ENCODE measurements at places on chromosomes 3 and 15. TPM values are rescaled to one million over a fixed set of nuclear protein-coding genes. Genes with fewer than 3 reads are reported as not detected.

- no peak overlapping the region for H3K27ac ChIP-seq
- no peak overlapping the region for H3K4me3 ChIP-seq
- no peaks in the 10 kb centered on the region for H3K36me3 ChIP-seq
- H3K4me1 ChIP-seq: no peaks in the 10 kb centered on the region
Measured at GRCh38 chr3:66133853-66134445, 86.9 kb upstream of the SLC25A26 start.

DNA sequence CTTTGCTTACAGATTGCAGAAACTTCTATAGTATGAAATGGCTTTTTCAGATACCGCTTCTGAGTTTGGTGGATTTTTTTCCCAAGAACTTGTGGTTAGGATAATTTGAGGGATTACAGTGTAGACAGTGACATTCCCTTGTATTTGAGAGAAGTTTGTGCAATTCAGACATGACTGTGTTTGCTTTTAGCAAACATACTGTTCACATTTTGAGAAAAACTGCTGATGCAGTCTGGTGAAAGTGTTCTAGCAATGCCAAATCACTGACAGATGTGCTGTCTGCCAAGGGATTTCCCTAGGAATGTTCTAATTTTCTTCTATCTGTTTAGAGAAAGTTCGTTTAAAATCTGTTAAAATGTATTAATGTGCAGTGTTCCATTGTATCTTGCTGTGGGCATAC, 652.6 kb downstream of the FHIT start:
- DNase-seq: no peak
- H3K4me3 ChIP-seq: no peak overlapping the region
- H3K4me1 ChIP-seq: no peaks in the 10 kb centered on the region
- no peak overlapping the region for H3K27ac ChIP-seq

DNA sequence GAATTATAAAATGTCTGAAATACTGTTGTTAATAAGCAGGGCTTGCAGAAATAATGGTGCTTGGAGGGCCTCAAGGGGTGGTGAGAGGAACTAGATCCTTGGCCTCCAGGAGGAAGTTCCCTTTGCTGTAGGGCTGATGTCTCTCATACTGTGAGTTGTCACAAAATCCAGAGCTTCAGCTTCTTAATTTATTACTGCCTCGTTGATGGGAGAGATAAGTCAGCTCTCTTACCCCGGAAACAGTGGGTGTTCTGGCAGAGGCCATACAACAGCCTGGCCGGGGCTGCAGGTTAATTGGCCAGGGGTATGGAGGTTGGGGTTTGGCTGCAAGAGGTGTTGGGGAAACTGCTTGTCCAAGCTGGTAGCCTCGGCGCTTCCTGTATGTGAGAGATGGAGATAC, 15.5 kb downstream of the MAPKAPK3 start:
- H3K36me3 ChIP-seq: no peaks in the 10 kb centered on the region
- no peak for DNase-seq
- no peak overlapping the region for H3K4me3 ChIP-seq
- H3K27me3 ChIP-seq: no peaks in the 10 kb centered on the region
- peaks cover 14% of the 10 kb centered on the region for H3K4me1 ChIP-seq

- H3K27ac ChIP-seq: no peak overlapping the region
- DNase-seq: no peak
- H3K4me1 ChIP-seq: no peaks in the 10 kb centered on the region
- H3K27me3 ChIP-seq: no peaks in the 10 kb centered on the region
- peaks cover 18% of the 10 kb centered on the region for H3K36me3 ChIP-seq
- H3K4me3 ChIP-seq: no peak overlapping the region
Measured at GRCh38 chr3:32522682-32523081, 20.0 kb upstream of the CMTM6 start.

DNA sequence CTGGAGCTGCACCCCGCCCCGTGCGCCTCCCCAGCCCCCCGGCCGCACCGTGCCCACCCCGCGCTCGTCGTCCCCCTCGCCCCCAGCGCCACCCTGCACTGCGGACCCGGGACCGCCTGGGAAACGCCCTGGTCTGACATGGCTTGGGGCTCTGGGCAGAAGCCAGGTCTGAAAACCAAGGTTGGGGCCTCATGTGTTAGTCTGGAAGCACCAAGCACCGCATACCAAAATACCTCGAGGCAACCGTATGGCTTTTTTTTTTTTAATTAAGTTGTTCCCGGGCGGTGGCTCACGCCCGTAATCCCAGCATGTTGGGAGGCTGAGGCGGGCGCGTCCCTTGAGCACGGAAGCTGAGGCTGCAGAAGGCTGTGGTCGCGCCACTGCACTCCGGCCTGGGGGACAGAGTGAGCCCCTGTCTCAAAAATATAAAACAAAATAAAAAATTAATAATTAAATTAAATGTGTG, 91.5 kb upstream of the CHD2 start:
- no peak for DNase-seq
- peaks cover 6% of the 10 kb centered on the region for H3K4me1 ChIP-seq
- peak overlapping the region; percentile 59 for H3K4me3 ChIP-seq

GRCh38 chr3:111821891-111822290, 37.2 kb upstream of the PHLDB2 start:
- no peaks in the 10 kb centered on the region for H3K4me1 ChIP-seq
- H3K36me3 ChIP-seq: no peaks in the 10 kb centered on the region
- no peaks in the 10 kb centered on the region for H3K27me3 ChIP-seq
- H3K4me3 ChIP-seq: no peak overlapping the region

GRCh38 chr3:170692720-170693119, 106.8 kb upstream of the SLC7A14 start:
- H3K36me3 ChIP-seq: no peaks in the 10 kb centered on the region
- H3K4me1 ChIP-seq: no peaks in the 10 kb centered on the region
- H3K27ac ChIP-seq: no peak overlapping the region
- DNase-seq: no peak
- no peak overlapping the region for H3K4me3 ChIP-seq
- no peaks in the 10 kb centered on the region for H3K27me3 ChIP-seq

- no peaks in the 10 kb centered on the region for H3K27me3 ChIP-seq
- no peak for DNase-seq
Measured at GRCh38 chr15:89144491-89144890, 56.2 kb downstream of the ABHD2 start.

GRCh38 chr15:52797625-52798501, 7.7 kb upstream of the ONECUT1 start:
- H3K36me3 ChIP-seq: no peaks in the 10 kb centered on the region
- DNase-seq: no peak
- H3K27ac ChIP-seq: no peak overlapping the region
- peaks cover 100% of the 10 kb centered on the region for H3K27me3 ChIP-seq

SEMA3B gene
- total RNA-seq: 82.7 TPM

ZIC4 gene
- not detected for total RNA-seq

DNA sequence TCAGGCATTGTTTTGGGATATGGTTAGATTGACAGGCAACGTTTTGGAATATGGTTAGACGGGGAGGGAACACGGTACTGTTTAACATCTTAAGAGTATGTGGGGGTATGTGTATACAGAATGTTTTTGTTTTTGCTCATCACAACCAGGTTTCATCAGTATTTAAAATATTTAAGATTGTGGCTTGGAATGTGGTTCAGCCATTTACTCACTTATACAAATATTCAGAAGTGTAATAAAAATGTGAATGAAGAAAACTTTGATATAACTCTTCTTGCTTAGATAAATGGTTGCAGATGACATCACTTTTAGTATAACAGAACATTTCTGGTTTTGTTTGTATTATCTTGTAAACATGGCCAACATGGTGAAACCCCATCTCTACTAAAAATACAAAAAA, 3.9 kb upstream of the PAK2 start:
- H3K4me3 ChIP-seq: no peak overlapping the region
- DNase-seq: no peak
- no peaks in the 10 kb centered on the region for H3K36me3 ChIP-seq
- no peaks in the 10 kb centered on the region for H3K27me3 ChIP-seq

DNA sequence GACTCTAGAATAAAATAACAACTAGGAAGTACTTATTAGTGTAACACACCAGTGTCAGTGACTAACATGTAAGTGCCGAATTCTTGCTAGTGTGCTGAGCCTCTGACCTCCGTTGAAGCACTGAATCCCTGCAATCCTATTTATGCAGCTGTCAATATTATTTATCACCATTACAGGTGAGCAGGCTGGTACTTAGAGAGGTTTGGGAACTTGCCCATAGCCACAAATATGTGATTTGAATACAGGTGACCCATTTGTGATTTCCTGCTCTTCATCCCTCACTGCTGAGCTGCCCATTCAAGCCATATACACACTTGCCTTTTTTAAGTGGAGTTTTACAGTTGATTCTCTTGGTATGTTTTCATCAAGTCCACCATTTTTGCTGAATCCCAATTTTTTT, 12.2 kb downstream of the EIF4E3 start:
- H3K4me1 ChIP-seq: peaks cover 2% of the 10 kb centered on the region
- no peaks in the 10 kb centered on the region for H3K27me3 ChIP-seq
- no peak overlapping the region for H3K4me3 ChIP-seq
- H3K36me3 ChIP-seq: peaks cover 6% of the 10 kb centered on the region
- no peak overlapping the region for H3K27ac ChIP-seq

DNA sequence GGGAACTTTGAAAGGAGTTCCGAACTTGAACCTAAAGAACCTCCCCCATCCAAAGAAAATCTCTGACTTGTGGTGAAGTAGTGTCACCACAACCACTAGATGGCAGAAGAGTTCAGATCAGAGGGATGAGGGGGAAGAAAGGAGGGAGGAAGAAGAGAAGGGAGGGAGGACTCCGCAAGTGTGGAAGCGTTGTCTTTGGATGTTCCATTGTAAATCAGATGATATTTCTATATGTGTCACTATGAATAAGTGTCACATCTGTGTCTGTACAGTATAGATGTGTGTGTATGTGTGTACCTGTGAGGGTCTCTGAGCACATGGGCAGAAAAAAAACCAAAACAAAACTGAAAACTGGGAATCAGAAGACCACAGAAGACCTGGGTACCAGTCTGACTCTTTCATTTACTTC, 16.9 kb downstream of the SLC24A1 start:
- H3K36me3 ChIP-seq: no peaks in the 10 kb centered on the region
- H3K27me3 ChIP-seq: no peaks in the 10 kb centered on the region
- H3K4me1 ChIP-seq: no peaks in the 10 kb centered on the region
- H3K27ac ChIP-seq: no peak overlapping the region

DNA sequence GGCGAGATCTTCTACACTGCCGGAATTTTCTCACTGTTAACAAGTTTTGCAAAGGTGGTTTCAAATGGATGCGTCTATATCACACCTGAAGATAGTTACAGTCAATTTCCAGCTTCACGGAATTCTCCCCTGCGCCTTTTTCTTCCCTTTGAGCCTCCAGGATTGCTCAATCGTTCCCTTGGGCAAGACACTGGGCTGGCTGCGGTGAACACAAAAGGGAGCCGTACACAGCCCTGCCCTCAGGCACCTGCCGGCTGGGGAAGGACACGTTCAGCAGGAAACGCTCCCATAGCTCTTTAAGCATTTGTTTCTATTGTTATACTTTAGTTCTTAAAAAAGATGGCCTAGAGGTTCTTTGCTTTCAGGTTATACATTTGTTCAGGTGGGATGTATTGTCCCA, 85.7 kb downstream of the C3orf70 start:
- no peaks in the 10 kb centered on the region for H3K36me3 ChIP-seq
- no peak overlapping the region for H3K4me3 ChIP-seq
- H3K4me1 ChIP-seq: peaks cover 20% of the 10 kb centered on the region
- H3K27ac ChIP-seq: no peak overlapping the region

DNA sequence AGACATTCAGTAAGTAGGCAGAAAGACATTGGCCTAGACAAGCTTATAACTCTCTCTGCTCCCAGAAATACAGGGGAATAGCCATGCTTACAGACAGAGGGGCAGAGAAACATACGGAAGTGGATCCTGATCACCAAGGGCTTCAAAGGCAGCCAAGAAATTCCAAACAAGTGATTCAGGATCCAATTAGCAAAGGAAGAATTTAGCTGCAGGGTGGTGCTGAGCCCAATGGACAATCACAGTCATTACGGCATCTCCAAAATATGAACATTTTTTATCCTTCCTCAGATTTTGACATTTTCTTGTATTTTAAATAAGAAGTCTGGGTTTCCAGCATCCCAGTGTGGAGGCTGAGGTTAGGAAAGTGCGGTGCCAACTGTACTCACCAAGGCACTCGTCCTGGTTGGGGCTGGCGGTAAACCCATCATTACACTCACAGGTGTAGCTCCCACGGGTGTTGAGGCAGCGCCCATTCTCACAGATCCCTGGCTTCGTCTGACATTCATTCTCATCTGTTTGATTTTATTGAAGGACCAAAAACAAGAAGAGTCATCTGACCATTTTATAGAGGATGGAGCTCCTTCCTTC, 96.8 kb downstream of the DUT start:
- H3K27ac ChIP-seq: no peak overlapping the region
- no peaks in the 10 kb centered on the region for H3K27me3 ChIP-seq
- no peak for DNase-seq
- H3K36me3 ChIP-seq: no peaks in the 10 kb centered on the region

DNA sequence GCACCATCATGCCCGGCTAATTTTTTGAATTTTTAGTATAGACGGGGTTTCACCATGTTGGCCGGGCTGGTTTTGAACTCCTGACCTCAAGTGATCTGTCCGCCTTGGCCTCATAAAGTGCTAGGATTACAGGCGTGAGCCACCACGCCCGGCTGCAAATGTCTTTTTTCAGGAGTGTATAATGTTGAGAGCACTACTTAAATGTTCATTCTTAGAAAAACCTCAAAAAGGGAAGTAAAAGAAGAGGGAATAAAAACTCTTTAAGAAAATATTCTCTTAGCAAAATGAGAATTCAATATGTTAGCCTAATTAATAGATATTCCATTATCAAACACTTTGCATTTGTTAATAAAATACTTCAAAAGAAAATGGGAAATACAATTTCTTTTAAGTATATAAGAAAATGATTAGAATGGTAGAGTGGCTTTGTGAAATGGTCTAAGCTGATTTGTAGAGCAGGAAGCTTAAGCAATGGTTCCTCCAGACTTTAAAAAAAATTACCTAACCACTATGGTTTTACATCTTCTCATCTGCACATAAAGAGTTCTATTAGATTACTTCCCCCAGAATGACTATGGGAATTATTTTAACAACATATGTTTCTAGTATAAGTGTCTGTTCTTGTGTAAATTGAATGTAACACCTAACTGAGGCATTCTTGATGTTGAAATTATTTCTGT, 226.7 kb upstream of the ALCAM start:
- H3K27ac ChIP-seq: no peak overlapping the region
- no peaks in the 10 kb centered on the region for H3K4me1 ChIP-seq
- no peak overlapping the region for H3K4me3 ChIP-seq
- no peaks in the 10 kb centered on the region for H3K36me3 ChIP-seq
- no peaks in the 10 kb centered on the region for H3K27me3 ChIP-seq

DNA sequence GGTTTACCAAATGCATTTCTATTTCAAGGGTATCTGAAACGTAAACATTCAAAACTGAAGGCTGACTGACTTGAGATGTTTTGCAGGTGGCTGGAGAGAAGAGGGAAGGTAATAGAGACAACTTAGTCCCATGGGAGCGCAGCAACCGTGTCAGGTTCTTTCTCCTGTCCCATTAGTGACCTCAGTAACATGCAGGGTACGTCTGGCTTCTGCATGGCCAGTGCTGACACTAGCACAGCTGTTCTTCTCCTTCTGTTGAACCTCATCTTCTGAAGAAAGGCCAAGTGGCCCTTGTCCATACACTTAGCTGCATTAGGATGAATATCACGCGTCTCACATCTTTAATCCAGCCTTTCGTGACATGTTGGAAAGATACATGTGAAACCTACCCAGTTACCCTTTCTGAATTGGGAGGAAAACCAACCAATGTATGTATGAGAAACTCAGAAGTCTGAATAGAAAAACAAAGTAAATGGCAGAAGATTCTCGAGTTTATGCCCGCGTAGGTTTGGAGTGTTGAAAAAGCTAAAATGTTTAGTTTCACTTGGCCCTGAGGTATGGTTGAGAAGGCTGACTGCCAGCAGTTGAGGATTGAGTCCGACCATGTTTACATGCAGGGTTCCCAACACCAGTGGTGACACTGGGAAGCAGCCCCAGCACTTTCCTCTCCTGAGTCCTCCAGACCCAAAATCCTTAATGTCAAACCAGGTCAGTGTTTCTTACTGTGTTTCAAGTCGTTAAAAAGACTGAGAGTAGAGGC, 10.3 kb downstream of the NCBP2 start:
- no peak for DNase-seq

GRCh38 chr3:118228151-118228550, 806.5 kb downstream of the IGSF11 start:
- no peaks in the 10 kb centered on the region for H3K36me3 ChIP-seq
- no peaks in the 10 kb centered on the region for H3K27me3 ChIP-seq
- no peak for DNase-seq

All from transverse colon (tissue), 4 donors.